ENCODE measurements at places on chromosomes 3 and 15. TPM values are rescaled to one million over a fixed set of nuclear protein-coding genes. Genes with fewer than 3 reads are reported as not detected.
A peak's percentile ranks its signal among the peaks of the same experiment; 100 is the strongest.

GRCh38 chr3:51687431-51688205 lies 16.6 kb downstream of the TEX264 start:
- H3K36me3 ChIP-seq = peaks cover 5% of the 10 kb centered on the region
- H3K27me3 ChIP-seq = no peaks in the 10 kb centered on the region
- no peak for DNase-seq

DNA sequence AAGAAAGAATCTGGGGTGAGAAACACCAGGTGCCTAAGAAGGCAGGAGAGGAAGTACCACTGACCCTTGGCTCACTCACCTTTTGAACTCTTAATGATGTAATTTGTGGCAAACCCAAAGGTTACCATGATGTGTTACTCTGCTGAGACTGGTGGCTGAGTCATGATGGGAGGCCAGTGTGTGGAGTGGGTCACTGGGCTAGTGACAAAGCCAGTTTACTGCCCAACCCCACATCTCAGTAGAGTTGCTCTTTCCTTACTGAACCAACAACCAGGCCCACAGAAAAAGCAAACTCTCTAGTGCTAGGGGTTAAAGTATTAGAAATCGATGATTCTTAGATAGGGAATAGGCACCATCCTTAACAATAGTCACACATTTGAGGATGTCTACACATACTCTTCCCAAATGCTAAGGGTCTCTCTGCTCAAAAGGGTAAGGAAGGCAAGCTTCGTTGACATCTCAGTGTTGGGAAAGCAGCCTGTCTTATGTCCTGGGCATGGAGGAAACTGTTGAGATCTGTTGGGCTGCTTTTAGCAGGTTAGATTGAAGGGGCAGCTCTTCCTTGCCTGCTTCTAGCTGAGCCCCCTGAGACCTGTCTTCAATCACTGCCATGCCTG lies 3.1 kb downstream of the RBP2 start:
- H3K36me3 ChIP-seq = peaks cover 2% of the 10 kb centered on the region
- DNase-seq = no peak
- H3K27me3 ChIP-seq = no peaks in the 10 kb centered on the region
- H3K4me1 ChIP-seq = peaks cover 6% of the 10 kb centered on the region
- H3K4me3 ChIP-seq = no peak overlapping the region

WDR5B gene
- 7.5 TPM for total RNA-seq

GRCh38 chr15:56496635-56497034 lies 31.7 kb upstream of the MNS1 start:
- no peaks in the 10 kb centered on the region for H3K36me3 ChIP-seq
- no peak overlapping the region for H3K4me3 ChIP-seq
- H3K27me3 ChIP-seq = peaks cover 7% of the 10 kb centered on the region
- peak overlapping the region; percentile 1 for H3K27ac ChIP-seq

DNA sequence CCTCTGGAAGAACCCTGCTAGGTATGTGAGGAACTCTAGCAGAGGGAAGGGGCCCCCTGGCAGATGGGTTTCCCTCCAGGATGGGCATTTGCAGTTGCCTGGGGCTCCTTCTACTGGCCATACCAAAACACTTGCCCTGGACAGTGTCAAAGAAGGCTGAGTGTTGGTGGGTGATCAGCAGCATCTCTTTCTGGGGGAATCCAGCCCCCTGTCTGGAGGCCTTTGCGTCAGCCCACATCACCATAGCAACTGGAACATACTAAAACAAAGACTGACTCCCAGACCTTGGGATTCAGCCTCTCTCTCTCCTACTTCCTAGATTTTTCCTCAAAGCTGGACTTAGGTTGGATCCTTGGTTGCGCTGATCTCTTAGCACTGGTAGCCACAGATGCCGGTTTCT lies 8.1 kb downstream of the CEMIP start:
- no peak overlapping the region for H3K27ac ChIP-seq
- no peak for DNase-seq
- no peaks in the 10 kb centered on the region for H3K36me3 ChIP-seq
- H3K4me1 ChIP-seq = no peaks in the 10 kb centered on the region
- no peak overlapping the region for H3K4me3 ChIP-seq

Measured in progenitor cell of endocrine pancreas (in vitro differentiated cells).